CD4-positive, alpha-beta T cell treated with Interleukin-21 for 1 hour (primary cell): ENCODE measurements at places on chromosomes 11 and 22.

GRCh38 chr11:44004452-44005062 is 43.2 kb upstream of the ACCSL start:
- DNase-seq: no peak

DNA sequence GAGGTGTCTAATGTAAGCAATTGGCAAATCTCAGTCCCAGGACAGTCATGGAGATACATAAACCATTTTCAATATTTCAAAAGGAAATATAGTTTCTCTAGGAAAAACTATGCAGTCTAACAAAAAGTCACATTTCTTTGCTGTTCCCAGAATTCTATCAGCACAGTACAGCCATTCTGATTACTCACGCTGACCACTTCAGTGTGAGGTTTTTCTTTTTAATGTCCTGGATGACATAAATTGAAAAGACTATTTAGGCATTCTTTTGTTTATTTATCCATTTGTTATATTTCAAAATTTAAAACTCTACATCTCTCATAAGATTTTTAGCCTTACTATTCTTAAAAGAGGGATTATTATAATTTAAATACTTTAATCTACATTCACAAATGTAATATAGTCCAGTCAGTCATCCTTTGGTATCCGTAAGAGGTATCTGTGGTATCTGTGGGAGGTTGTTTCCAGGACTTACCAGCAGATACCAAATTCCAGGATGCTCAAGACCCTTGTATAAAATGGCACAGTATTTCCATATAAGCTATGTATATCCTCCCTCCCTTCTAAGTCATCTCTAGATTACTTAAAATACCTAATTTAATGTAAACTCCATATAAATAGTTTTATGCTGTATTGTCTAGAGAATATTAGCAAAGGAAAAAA is 331.1 kb upstream of the PITPNB start:
- DNase-seq: no peak

- no peak for DNase-seq
Observed at GRCh38 chr11:10892250-10892649, 34.4 kb upstream of the ZBED5 start.

GRCh38 chr11:2693271-2694261 is 6.2 kb downstream of the KCNQ1OT1 start:
- no peak for DNase-seq

GRCh38 chr11:6538456-6538855 is 41.4 kb downstream of the DNHD1 start:
- DNase-seq: no peak

GRCh38 chr22:22520020-22520656 is at the start of gene ZNF280A:
Gene ZNF280A, minus strand, starts transcription at chr22:22520270. Its CDS starts 4,640 bp downstream, at chr22:22515630.
- DNase-seq: no peak

DNA sequence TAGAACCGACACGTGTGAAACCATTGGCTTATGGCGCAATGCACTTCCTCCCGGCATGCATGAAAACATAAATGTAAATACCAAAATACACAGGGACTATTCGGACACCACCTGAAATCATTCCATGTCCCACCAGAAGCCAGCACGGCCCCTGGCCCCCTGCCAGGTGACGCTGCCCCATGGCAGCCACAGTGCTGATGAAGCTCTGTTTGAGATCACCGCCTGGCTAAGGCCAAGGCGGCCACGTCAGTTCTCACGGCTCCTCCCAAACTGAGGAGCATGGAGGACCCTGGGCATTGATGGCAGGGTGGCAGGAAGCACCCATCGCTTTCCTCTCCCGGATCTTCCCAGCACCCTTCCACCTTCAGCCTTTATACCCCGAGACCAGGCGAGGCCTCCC is 89.5 kb downstream of the CDKN1C start:
- no peak for DNase-seq

DNA sequence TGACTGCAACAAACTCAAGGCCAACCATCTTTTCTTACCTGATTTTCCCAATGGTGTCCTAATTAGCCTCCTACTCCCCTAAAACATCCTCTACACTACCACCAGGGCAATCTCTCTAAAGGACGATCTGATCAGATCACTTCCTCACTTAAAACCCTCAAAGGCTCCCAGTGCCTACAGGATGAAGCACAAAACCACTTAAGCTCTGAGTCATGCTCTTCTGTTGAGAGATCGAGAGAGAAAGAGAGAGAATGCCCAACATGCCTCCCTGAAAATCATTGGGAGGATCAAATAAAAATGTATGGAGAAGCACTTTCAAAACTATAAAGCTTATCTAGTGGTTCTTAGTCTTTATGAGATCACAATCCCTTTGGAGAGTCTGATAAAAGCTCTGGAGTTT is 171.1 kb downstream of the CADM1 start:
- DNase-seq: no peak

DNA sequence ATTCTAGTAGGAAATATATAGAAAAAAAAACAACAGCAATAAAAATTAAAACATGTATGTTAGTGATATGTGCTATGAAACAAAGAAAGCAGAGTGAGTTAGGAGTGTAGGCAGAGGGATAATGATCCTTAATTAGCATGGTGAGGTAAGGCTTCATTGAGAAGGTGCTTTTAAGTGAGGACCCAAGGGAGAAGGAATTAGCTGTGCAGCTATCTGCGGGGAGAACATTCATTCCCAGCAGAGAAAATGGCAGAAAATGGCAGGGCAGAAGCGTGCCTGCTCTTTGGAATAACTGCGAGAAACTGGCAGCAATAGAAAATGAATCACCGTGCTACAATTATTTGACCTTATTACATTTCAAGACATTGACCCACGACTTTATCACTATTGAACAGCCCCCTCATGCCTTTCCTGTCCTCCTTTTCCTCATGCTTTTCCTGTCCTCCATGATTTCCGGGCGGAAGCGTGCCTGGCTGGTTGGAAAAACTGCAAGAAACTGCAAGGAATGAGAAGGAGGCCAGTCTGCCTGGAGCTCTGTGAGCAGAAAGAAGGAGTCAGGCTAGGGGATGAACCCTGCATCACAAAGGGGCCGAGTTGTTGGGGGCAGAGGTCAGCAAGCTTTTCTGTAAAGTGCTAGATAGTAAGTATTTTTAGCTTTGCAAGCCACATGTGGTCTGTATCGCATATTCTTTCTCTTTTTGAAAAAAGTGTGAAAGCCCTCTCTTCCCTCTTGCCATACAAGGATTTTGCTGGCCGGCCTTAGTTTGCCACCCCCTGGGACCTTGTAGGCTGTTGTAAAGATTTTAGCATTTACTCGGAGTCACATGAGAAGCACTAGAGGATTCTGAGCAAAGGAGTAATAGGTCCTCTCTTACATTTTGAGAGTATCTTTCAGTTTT is 37.1 kb upstream of the SWAP70 start:
- no peak for DNase-seq

DNA sequence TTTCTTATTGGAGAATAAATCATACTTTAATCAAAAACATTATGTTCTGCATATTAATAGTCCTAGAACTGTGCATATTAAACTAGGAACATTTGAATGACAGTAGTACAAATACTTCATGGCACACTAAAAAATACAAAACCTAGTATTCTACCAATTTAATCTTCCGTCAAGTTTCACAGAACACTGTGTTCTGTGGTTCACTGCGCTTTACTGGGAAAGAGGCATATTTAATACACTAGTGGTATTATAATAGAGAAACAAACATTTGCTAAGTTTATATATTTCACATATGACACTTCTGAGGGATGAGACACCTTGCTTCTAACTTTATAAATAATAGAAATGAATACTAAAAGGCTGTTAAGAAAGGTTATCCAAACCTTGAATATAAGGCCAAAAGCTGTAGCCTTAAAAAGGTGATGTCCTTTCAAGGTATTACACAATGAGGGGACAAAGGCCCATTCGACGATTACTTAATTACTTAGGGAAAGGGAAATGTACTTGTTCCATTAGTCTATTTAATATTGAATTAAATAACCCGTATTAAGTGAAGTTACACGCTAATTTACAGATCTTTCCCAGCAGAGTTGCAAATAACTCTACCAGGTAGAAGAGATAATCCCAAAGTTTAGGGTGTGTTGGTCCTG is 48.0 kb downstream of the NARS2 start:
- DNase-seq: no peak

GRCh38 chr11:62399172-62399877 is 19.5 kb upstream of the SCGB1A1 start:
- DNase-seq: no peak

GRCh38 chr11:19912958-19913892 is 200.6 kb downstream of the NAV2 start:
- DNase-seq: no peak

DNA sequence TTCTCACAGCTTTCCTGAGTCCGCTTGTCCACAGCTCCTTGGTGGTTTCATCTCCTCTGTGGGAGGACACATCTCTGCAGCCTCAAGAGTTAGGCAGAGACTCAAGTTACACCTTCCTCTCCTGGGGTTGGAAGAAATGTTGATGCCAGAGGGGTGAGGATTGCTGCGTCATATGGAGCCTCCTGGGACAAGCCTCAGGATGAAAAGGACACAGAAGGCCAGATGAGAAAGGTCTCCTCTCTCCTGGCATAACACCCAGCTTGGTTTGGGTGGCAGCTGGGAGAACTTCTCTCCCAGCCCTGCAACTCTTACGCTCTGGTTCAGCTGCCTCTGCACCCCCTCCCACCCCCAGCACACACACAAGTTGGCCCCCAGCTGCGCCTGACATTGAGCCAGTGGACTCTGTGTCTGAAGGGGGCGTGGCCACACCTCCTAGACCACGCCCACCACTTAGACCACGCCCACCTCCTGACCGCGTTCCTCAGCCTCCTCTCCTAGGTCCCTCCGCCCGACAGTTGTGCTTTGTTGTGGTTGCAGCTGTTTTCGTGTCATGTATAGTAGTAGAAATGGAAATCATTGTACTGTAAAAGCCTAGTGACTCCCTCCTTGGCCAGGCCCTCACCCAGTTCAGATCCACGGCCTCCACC is 11.7 kb downstream of the RASD2 start:
- DNase-seq: peak; percentile 83

DNA sequence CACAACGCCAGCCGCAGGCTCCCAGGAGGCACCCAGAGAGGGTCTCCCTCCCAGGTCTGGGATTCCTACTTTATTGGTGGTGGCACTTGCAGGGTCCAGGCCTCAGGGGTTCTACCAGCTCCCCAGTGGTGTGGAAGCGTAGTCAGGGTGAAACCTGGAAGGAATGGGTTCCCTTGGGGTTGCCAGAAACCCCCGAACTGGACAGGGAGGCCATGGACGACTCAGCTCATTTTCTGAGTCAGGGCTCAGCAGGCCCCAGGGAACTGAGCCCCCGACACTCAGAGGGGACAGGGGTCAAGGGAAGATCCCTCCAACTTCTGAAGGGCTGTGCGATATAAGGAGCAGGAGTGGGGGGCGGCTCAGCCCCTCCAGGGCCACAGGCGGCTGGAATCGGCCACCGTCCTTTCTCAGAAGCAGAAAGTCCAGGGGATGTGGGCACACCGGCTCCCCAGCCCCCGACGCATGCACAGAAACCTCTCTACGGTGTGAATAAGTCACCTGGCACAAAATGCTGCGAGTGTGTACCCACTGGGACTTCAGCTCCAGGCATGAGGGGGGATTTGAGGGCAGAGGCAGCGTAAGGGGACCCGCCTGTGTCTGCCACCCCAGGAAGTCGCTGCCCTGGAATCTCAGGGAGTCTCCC is 25.1 kb downstream of the MRGPRG start:
- no peak for DNase-seq

GRCh38 chr11:119509969-119510401 is 87.0 kb upstream of the THY1 start:
- peak; percentile 31 for DNase-seq

GRCh38 chr11:120599816-120600420 is 88.4 kb downstream of the GRIK4 start:
- DNase-seq: no peak

- no peak for DNase-seq
Observed at GRCh38 chr11:78763664-78764063, 189.0 kb upstream of the NARS2 start.

GRCh38 chr22:37517826-37518450 is 1.3 kb downstream of the CARD10 start:
- no peak for DNase-seq
